Subcutaneous adipose tissue (tissue), 4 donors: ENCODE measurements at places on chromosomes 2 and 18. TPM values are rescaled to one million over a fixed set of nuclear protein-coding genes. Genes with fewer than 3 reads are reported as not detected.

NR4A2 gene
- 2.4 TPM for total RNA-seq

PLEKHH2 gene
- 85.4 TPM for total RNA-seq

CEP76 gene
- 13.0 TPM for total RNA-seq

UCN gene
- total RNA-seq = 1.7 TPM

SLC30A3 gene
- not detected for total RNA-seq

TYW5 gene
- 7.5 TPM for total RNA-seq

EML6 gene
- 0.57 TPM for total RNA-seq

FAM228A gene
- total RNA-seq = 8.2 TPM

SNORC gene
- 0.49 TPM for total RNA-seq

FAM161A gene
- total RNA-seq = 3.5 TPM

LRATD1 gene
- total RNA-seq = 1.0 TPM

REG3A gene
- not detected for total RNA-seq

TEX44 gene
- not detected for total RNA-seq

SCN9A gene
- total RNA-seq = 18.9 TPM

UGT1A8 gene
- not detected for total RNA-seq

SERPINB4 gene
- total RNA-seq = not detected

CDKL4 gene
- total RNA-seq = 3.1 TPM

DES gene
- 6.0 TPM for total RNA-seq

ROCK2 gene
- total RNA-seq = 127 TPM

TMEM169 gene
- 0.57 TPM for total RNA-seq

LYPD6B gene
- not detected for total RNA-seq

SCYGR4 gene
- total RNA-seq = not detected

MC2R gene
- not detected for total RNA-seq

ANO7 gene
- total RNA-seq = 0.65 TPM

CETN1 gene
- total RNA-seq = not detected

ARHGEF33 gene
- 0.38 TPM for total RNA-seq

OSBPL1A gene
- 71.4 TPM for total RNA-seq

TLX2 gene
- not detected for total RNA-seq

SERPINB13 gene
- total RNA-seq = not detected

G6PC2 gene
- total RNA-seq = not detected

UGT1A3 gene
- total RNA-seq = not detected

NAT8 gene
- total RNA-seq = not detected

C1QL2 gene
- not detected for total RNA-seq

NAB1 gene
- 58.2 TPM for total RNA-seq

CNDP1 gene
- total RNA-seq = not detected

CDC42EP3 gene
- 29.7 TPM for total RNA-seq

REG3G gene
- not detected for total RNA-seq

TTN gene
- total RNA-seq = 22.4 TPM

TXNDC2 gene
- total RNA-seq = not detected

NDUFS1 gene
- 56.3 TPM for total RNA-seq

SPR gene
- 37.1 TPM for total RNA-seq

HOXD8 gene
- 12.2 TPM for total RNA-seq

GRB14 gene
- total RNA-seq = 6.8 TPM

LRRFIP1 gene
- 112 TPM for total RNA-seq

PCBP1 gene
- 324 TPM for total RNA-seq

CDK5R2 gene
- not detected for total RNA-seq

CHRND gene
- not detected for total RNA-seq

TTC32 gene
- total RNA-seq = 11.9 TPM

AUP1 gene
- 102 TPM for total RNA-seq

CD207 gene
- total RNA-seq = not detected

FEV gene
- total RNA-seq = not detected

DCAF17 gene
- total RNA-seq = 29.4 TPM

DNAH6 gene
- total RNA-seq = 1.5 TPM

C2orf66 gene
- 0.68 TPM for total RNA-seq
